ENCODE measurements at places on chromosomes 16 and 17. TPM values are rescaled to one million over a fixed set of nuclear protein-coding genes. Genes with fewer than 3 reads are reported as not detected.

Gene PITPNC1
- 15.2 TPM for total RNA-seq

Gene RAMP2
- 0.58 TPM for total RNA-seq

Gene IGSF6
- not detected for total RNA-seq

Gene CDT1
- 3.9 TPM for total RNA-seq

Gene RBFOX1
- not detected for total RNA-seq

Gene KRTAP3-2
- not detected for total RNA-seq

Gene POLR2C
- 150 TPM for total RNA-seq

Gene ESRP2
- 0.28 TPM for total RNA-seq

Gene STX1B
- total RNA-seq, result 0.19 TPM

Gene ZFP90
- total RNA-seq, result 36.1 TPM
